ENCODE measurements at places on chromosomes 2 and 18.

GRCh38 chr2:225630824-225631533 lies 231.5 kb downstream of the NYAP2 start:
- DNase-seq: no peak

DNA sequence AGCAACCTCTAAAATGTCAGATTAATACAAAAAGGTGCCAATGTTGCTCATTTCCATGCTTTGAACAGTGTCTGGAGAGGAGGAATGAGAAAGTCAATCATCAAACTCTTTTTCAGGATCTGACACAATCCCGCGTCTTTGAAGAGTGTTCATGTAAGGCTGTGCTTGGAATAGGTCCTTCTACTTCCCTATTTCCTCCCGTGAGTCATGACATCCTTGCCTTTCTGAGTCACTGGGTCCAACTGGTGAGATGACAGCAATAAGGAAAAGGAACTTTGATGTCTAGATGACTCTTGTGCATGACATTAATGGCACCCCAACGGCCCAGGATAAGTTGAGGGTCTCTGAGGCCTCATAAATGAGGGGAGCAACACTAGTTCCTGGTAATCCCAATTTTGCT lies 109.0 kb upstream of the CELF4 start:
- peak; percentile 17 for DNase-seq

- no peak for DNase-seq
These were observed 27.4 kb upstream of the CCNYL1 start for GRCh38 chr2:207683879-207684627.

DNA sequence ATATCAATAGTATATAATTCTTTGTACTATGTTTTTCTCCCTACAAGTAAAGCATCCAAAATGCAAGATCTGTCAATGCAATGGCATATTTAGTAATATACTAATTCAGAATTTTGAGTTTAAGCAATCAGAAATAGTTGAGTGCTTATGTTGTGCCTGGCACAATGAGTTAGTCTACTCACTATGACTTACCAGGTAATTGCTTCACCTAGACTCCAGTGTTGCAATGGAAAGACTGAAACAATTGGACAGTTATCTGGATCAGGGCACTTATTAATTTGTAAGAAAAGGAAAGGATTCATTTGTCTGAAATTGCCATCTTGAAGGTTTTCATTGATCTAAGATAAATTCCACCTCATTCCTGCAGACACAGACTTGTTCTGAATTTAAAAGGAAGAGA lies 97.6 kb upstream of the TCF4 start:
- no peak for DNase-seq

GRCh38 chr2:185161701-185162100 lies 563.4 kb downstream of the ZNF804A start:
- DNase-seq: no peak

- DNase-seq: no peak
These were observed 61.4 kb upstream of the OTOS start for GRCh38 chr2:240201866-240202265.

DNA sequence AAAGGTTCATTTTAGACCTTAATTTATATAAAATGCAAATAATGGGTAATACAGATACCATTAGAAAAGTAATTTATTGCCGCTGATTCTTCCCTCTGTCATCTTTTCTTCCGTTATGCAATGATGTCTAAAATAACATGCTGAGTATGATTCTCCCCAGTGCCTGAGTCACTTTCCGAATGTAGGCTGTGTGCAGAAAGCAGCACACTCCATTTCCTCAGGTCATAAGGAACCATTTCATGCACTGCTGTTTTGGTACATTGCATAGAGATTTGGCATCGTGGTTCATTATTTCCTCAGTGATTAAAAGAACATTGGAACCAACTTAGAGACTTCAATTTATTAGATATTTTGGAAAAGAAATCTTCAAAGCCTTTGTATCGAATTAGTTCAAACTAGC lies 173.5 kb downstream of the CDH2 start:
- DNase-seq: no peak

DNA sequence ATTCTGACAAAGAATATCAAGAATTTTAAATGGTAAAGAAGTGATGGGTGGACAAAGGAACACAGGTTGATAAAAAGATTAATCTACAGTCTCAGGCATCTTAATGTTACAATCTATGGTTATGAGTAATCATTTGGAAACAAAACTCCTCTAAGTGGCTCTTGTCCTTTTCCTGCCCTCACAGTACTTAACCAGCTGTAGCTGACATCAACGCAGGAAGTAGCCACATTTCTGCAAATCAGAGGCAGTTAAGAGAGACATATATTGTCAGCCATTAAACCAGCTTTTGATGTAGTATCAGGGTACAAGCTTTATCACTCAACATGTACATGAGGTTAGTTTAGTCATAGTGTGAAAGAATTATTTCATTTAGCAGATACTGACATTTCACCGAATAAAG lies 244.6 kb downstream of the NR4A2 start:
- DNase-seq: no peak

DNA sequence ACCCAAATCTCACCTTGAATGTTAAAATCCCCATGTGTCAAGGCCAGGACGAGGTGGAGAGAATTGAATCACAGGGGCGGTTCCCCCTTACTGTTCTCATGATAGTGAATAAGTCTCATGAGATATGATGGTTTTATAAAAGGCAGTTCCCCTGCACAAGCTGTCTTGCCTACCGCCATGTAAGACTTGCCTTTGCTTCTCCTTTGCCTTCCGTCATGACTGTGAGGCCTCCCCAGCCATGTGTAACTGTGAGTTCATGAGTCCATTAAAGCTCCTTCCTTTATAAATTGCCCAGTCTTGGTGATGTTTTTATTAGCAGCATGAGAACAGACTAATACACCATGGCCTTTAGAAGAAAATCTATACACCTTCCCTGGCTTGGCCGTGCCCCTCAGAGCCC lies 7.4 kb upstream of the MBP start:
- no peak for DNase-seq

Data from 8988T (cell line).